ENCODE measurements at places on chromosomes 6 and 20. TPM values are rescaled to one million over a fixed set of nuclear protein-coding genes. Genes with fewer than 3 reads are reported as not detected.

The SLC17A4 gene
- not detected for total RNA-seq

The POFUT1 gene
- total RNA-seq, result 34.8 TPM

The JAG1 gene
- 42.0 TPM for total RNA-seq

The MCM8 gene
- total RNA-seq, result 22.5 TPM

The TCF15 gene
- 2.0 TPM for total RNA-seq

The PRPH2 gene
- total RNA-seq, result 0.89 TPM

The DNAH8 gene
- not detected for total RNA-seq

The FERMT1 gene
- total RNA-seq, result 15.8 TPM

The EYS gene
- total RNA-seq, result 0.38 TPM

The DEFB132 gene
- not detected for total RNA-seq

The CALHM6 gene
- 0.27 TPM for total RNA-seq

GRCh38 chr6:161272635-161273273, 1.1 kb downstream of the AGPAT4 start:
- peak overlapping the region; percentile 58 for H3K4me3 ChIP-seq
- H3K27ac ChIP-seq, result peak overlapping the region; percentile 92
- H3K27me3 ChIP-seq, result no peaks in the 10 kb centered on the region
- H3K4me1 ChIP-seq, result peaks cover 31% of the 10 kb centered on the region
- H3K36me3 ChIP-seq, result no peaks in the 10 kb centered on the region

DNA sequence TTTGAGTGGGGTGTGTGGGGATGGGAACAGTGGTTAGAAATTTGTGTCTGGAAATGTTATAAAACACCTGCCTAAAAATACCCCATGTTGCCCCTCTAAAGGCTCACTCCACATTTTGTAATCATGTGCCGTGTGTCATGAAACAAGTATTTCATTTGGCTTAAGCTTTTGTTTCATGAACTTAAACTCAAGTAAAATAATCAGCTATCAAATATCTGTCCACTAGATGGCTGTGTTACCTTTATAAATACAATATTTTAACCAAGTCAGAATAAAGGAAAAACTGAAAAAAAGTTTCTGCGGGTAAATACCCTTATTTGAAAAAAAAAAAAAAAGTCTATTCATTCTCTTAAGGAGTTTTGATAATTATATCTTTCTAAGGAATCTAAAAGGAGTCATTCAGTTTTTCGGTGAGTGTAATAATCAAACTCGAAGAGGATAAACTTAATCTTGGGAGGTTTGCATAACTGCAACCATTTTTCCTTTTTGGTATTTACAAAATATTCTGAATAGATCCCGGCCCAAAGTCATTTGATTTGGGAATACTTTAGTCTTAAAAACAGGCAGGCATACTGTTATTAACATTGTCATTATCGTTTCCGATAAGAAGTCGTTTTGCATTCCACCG, 29.9 kb upstream of the MTRF1L start:
- no peaks in the 10 kb centered on the region for H3K27me3 ChIP-seq
- H3K36me3 ChIP-seq, result no peaks in the 10 kb centered on the region
- H3K27ac ChIP-seq, result no peak overlapping the region
- H3K4me3 ChIP-seq, result no peak overlapping the region

DNA sequence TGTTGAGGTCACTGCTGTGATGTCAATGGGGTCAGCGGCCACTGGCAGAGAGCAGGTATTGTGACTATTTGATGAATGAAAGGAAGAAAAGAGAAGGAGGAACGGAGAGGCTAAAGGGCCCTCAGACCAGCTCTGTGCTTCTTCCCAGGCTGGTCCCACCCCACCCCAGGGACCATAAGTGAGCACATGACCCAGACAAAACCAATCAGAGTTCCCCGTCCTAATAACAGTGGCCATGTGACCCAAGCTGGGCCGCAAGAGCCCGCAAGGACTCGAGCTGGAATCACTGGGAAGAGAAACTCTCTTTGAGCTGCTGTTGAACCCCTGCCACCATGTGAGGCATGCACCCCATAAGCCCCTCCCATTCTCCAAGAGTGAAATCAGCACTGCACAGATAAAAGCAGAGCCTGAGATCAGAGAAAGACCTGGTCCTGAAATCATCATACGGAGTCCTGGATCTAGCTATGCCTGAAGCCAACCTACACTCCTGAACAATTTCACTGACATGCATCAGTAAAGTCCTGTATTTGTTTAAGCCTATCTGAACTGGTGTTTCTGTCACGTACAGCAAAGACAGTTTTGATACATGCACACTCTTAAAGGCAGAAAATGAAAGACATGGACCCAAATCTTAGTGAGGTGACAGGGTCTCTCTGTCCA, 90.2 kb downstream of the PREX1 start:
- H3K27me3 ChIP-seq, result no peaks in the 10 kb centered on the region
- H3K4me1 ChIP-seq, result no peaks in the 10 kb centered on the region
- no peak overlapping the region for H3K4me3 ChIP-seq
- H3K36me3 ChIP-seq, result no peaks in the 10 kb centered on the region
- no peak overlapping the region for H3K27ac ChIP-seq
- DNase-seq, result no peak

DNA sequence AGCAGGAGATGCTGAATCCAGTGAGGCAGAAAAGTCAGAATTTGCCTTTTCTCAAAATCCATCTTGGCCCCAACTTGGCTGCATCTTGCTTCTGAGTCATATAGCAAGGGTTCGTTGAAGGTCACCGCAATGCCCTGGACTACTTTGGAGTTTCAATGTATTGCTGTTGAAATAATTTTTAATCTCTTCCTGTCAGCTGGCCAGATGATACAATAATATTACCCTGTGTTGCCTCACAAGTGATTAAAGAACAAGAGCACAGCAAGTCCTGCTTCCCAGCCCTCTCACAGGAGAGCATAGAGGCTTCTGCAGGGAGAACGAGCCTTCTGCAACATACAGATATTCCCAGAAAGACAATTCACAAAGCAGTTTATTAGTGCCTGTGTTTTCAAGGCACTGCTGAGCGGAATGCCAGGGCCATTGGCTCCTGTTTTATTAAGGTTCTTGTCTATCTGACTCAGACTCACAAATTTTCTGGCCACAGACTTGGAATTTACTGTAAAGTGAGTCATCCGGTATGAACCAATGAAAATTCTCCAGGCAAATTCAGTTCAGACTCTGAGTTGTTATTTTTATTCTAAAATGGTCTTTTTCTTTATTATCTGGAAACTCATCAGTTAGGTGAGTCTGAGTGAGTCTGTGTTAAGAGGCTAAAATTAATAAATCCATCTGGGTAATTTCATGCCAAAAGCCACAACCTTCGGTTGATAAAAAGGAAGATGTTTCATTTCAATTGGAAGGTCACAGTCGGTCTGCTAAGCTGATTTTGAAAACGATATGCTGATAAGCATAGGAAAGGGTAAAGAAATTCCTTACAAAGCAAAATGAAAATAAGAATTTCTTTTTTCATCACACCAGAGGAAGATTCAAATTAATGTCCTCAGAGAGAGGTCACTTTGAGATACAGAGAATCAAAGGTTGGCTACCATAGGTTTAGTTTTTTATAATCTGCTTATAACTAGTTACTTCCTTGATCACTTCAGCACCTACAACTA, 289.4 kb upstream of the STXBP5 start:
- no peaks in the 10 kb centered on the region for H3K27me3 ChIP-seq
- no peak overlapping the region for H3K4me3 ChIP-seq
- no peak for DNase-seq
- no peak overlapping the region for H3K27ac ChIP-seq
- H3K36me3 ChIP-seq, result no peaks in the 10 kb centered on the region

GRCh38 chr20:3340443-3340842, 67.0 kb downstream of the DNAAF9 start:
- H3K4me3 ChIP-seq, result no peak overlapping the region
- no peak overlapping the region for H3K27ac ChIP-seq
- no peaks in the 10 kb centered on the region for H3K27me3 ChIP-seq
- H3K36me3 ChIP-seq, result no peaks in the 10 kb centered on the region
- no peaks in the 10 kb centered on the region for H3K4me1 ChIP-seq

DNA sequence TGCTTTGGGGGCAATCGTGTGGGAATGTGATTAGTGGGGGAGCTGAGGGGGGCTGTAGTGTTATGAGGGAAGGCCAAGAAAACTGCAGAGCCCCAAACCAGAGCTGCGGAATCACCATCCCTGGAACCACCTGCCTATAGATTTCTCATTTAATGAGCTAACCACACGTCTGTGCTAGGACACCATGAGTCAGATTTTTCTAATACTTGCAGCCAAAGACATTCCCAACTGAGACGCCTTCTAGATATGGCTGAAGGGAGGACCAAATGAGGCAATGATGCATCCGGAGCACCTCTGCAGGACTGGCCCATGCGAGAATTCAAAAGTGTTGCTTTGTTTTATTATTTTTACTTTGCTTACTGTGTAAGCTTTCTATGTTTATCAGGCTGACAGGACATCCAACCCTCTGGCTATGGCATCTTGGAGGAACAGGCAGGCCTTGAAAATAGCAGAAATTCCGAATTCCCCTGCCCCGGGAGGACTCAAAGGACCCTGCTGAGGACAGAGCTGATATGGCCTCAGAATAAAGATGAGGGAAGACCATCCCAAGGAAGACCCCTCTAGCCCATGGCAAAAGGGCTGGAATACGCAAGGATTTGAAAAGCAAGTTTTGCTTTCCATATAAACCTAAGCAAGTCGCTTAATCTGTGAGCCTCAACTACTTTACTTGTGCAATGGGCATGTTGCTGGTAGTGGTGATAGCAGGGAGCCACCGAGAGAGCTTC, 3.1 kb upstream of the PTGIS start:
- H3K27me3 ChIP-seq, result no peaks in the 10 kb centered on the region
- H3K27ac ChIP-seq, result no peak overlapping the region
- H3K4me3 ChIP-seq, result no peak overlapping the region
- no peak for DNase-seq
- peaks cover 42% of the 10 kb centered on the region for H3K4me1 ChIP-seq
- H3K36me3 ChIP-seq, result no peaks in the 10 kb centered on the region

DNA sequence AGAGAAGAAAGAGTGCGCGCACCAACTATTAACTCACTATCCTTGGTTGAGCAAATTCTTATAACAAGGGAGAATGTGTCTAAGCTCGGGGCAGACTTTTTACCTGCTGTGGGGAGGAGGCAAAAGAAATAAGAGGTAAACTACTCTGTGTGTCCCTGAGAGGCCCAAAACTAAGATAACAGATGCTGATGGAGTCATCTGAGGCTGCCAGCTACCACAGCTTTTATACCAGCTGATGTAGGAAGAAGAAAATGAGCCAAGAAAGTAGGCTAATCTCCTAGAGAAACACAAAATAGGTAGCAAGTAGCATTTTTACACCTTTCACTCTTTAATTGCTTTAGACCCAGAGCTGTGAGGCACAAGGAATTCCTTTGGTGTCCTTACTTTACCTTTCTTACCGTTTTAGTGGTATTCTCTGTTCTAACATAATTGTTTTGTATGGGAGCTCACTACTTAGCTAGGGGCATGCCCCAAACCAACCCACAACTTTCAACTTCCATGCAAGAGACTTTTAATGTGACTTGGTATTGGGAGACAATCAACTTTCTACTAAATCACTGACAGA, 27.8 kb upstream of the PIM1 start:
- peak overlapping the region; percentile 99 for H3K27ac ChIP-seq
- H3K27me3 ChIP-seq, result no peaks in the 10 kb centered on the region
- H3K36me3 ChIP-seq, result no peaks in the 10 kb centered on the region

- no peaks in the 10 kb centered on the region for H3K36me3 ChIP-seq
- H3K4me3 ChIP-seq, result no peak overlapping the region
- no peak for DNase-seq
- no peaks in the 10 kb centered on the region for H3K4me1 ChIP-seq
- H3K27ac ChIP-seq, result no peak overlapping the region
These were observed 160.0 kb downstream of the PLCB4 start for GRCh38 chr20:9228774-9229450.
